ENCODE measurements at places on chromosomes 2 and 18.
A peak's percentile ranks its signal among the peaks of the same experiment; 100 is the strongest.

GRCh38 chr18:13235421-13235831 is 16.9 kb downstream of the LDLRAD4 start:
- no peak for DNase-seq

DNA sequence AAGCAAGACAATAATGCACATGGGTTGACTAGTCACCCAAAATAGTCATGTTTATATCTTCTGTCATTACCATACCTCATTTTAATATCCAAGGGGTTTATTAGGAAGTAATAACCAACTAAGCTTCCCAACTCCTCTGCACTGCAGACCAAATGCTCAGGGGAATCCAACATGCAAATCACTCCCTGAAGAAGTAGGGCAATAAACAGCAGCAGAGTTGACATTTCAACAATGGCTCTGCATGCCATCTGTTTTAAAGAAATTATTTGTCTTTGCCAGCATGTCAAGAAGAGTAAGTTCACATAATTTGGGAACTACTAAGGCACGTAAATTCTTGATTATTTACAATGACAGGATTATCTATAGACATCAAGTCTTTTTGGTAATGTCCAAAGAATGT is 84.4 kb upstream of the LYPD1 start:
- DNase-seq, result no peak

- DNase-seq, result no peak
Measured at GRCh38 chr2:202705446-202706020, 70.8 kb downstream of the FAM117B start.

DNA sequence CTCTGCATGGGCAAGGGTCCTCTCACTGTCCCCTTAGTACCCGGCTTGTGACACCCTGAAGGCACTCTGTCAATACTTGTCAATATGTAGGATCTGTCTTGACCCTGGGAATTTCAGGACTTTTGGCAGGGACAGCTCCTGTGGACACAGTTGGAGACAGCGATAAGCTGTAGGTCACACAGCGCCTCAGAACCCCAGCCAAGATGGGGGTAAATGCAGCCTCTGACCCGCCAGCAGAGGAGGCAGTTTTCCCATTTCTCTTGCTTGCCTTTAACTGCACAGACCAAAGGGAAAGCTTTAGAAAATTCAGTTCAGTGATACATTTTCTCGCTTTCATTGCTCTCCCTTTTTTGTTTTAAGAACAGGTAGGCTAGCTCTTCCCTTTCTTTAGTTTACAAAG is 54.8 kb upstream of the KLHL29 start:
- DNase-seq, result peak; percentile 43

DNA sequence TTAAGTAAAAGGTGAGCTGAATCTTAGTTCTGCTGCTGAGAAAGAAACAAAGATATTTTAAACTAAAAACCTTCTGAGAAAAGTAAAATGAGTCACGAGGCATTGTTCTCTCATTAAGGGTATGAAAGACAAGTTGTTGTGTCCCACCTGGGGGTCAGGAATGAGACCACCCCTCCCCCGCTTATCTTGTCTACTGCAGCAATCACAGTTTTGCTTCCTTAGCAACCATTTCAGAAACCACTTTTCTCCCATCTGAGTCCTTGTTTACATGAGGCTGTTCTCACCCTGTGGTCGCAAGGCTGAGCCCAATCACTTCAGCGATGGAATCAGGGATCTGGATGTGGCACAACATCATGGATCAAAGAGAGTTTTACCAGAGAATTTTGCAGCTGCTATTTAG is 377.6 kb upstream of the NETO1 start:
- no peak for DNase-seq

DNA sequence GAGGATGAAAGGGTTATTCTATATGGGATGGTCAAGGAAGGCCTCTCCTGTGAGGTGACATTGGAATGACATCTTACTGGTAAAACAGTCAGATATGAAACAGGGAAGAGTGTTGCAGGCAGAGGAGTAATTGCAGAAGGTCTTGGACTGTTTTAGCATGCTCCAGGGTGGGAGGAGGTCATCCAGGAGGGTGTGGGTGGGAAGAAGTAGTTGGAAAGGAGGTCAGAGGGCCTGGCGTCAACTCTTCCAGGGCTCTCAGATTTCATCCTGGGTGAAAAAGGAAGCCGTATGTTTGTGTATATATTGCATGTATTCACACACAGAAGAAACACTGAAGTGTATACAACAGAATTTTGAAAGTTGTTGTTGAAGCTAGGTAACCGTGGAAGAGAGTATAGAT is 48.2 kb downstream of the ATP9B start:
- DNase-seq, result no peak

DNA sequence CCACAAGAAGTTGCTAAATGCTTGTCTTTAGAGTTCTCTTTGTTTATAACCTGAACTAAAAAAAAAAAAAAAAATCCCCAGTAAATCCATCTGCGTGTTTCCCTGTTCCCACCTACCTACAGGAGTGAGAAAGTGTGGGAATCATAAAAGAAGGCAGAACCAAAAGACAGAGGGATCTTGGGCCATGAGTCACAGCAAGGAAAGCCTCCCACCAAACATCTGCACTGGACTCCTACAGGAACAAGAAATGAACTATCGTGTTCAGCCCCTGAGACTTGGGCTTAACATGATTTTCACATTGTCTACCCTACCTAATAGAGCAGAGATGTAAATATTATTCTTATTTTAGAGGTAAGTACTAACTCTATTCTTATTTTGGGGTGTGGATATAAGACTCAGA is 1761.2 kb upstream of the CELF4 start:
- no peak for DNase-seq

GRCh38 chr18:27771571-27771970 is 405.4 kb downstream of the CDH2 start:
- peak; percentile 19 for DNase-seq

- peak; percentile 90 for DNase-seq
Measured at GRCh38 chr2:46062637-46063412, 234.4 kb upstream of the EPAS1 start.

DNA sequence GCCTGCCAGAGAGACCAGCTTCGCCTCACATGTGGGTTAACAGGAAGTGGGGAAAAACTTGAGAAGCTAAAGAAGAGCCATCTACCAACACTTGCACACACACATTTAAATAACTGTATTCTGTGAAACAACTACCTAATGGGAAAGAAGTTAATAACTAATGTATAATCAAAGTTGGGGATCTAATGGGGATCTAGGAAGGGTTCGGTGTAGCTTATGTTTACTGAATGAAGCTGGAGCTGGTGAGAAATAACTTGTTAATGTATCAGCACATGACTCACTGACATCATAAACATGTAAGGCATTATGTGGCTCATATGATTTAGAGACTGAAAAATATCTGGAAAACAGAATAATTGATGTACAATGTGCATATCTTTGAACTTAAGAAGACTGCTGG is 421.3 kb upstream of the NXPH2 start:
- DNase-seq, result no peak

- no peak for DNase-seq
Measured at GRCh38 chr2:109275120-109276012, 146.4 kb downstream of the SH3RF3 start.

GRCh38 chr2:236772220-236772837 is 202.7 kb downstream of the ACKR3 start:
- no peak for DNase-seq

DNA sequence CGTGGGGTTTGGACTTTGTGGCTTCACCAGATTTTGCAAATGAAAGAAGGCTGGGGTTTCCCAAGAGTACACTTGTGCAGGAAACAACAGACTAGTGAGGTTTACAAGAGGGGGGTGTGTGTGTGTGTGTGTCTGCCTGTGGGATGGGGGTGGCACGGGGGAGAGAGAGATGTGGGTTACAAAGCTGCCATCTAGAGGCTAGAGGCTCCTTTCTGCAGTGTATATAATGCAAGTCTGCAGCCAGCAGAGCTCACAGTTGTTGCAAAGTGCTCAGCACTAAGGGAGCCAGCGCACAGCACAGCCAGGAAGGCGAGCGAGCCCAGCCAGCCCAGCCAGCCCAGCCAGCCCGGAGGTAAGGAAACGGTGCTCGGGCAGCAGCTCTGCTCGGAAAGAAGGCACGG is at the start of gene ACKR3:
ACKR3 (plus strand) TSS at position 253 of the 401 bp plus-strand sequence. CDS start 10,641 bp downstream, outside the sequence.
- peak; percentile 83 for DNase-seq

Data from brain microvascular endothelial cell (primary cell).